Activated CD4-positive, alpha-beta T cell treated with anti-CD3 and anti-CD28 coated beads, Interleukin-2, amount 10 ng/mL, durations not matched to agents 7 days and 5 days (primary cell): ENCODE measurements at places on chromosomes 16 and 17.
A peak's percentile ranks its signal among the peaks of the same experiment; 100 is the strongest.

DNA sequence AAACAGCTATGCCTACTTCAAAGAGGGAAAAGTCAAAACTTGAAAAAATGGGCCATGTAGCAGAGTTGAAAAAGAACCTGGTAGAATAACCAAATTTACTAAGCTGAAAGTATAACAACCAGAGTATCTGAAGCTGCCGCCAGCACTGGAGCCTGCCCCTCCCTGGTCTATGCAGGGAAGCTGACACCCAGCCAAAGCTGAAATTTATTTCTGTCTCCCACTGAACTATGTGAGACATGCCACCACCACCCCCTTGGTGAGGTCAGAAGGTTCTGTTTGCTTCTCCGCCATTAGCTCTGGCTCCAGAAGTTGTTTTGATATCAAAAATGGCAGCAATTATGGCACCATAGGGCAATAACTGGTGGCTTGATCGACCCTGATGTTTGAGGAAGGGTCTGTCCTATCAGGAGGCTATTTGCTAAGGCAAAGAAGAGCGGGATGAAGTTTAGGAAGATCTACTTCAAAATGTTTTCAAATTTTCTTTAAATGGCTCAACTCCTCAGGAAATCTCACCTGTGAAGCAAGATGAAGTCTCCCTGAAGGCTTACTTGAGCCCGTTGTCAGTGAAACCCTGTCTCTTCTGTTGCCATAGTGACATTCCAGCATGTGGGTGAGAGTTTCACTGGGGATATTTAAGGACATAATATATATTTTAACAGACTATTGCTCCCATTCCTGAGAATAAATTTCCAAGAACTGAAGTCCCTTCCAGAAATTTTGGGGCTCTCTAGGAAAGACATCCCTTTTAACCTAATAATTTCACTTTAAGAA lies 122.0 kb downstream of the COPRS start:
- H3K36me3 ChIP-seq = no peaks in the 10 kb centered on the region
- no peaks in the 10 kb centered on the region for H3K4me1 ChIP-seq
- H3K4me3 ChIP-seq = no peak overlapping the region
- peaks cover 7% of the 10 kb centered on the region for H3K27me3 ChIP-seq
- no peak for DNase-seq
- no peak overlapping the region for H3K27ac ChIP-seq

- no peak overlapping the region for H3K27ac ChIP-seq
- H3K36me3 ChIP-seq = peaks cover 42% of the 10 kb centered on the region
- peaks cover 14% of the 10 kb centered on the region for H3K4me1 ChIP-seq
- DNase-seq = no peak
- H3K27me3 ChIP-seq = no peaks in the 10 kb centered on the region
- no peak overlapping the region for H3K4me3 ChIP-seq
Observed at GRCh38 chr17:1650731-1651558, 1.3 kb upstream of the RILP start.

GRCh38 chr17:38706505-38707216 lies 1.6 kb downstream of the MLLT6 start:
- H3K27ac ChIP-seq = peak overlapping the region; percentile 86
- peak overlapping the region; percentile 93 for H3K4me3 ChIP-seq
- H3K36me3 ChIP-seq = peaks cover 50% of the 10 kb centered on the region
- peaks cover 54% of the 10 kb centered on the region for H3K4me1 ChIP-seq
- DNase-seq = peak; percentile 28

- H3K27ac ChIP-seq = no peak overlapping the region
- no peaks in the 10 kb centered on the region for H3K27me3 ChIP-seq
- H3K36me3 ChIP-seq = no peaks in the 10 kb centered on the region
- no peak overlapping the region for H3K4me3 ChIP-seq
- no peak for DNase-seq
Observed at GRCh38 chr16:76614269-76614668, 337.1 kb downstream of the CNTNAP4 start.

DNA sequence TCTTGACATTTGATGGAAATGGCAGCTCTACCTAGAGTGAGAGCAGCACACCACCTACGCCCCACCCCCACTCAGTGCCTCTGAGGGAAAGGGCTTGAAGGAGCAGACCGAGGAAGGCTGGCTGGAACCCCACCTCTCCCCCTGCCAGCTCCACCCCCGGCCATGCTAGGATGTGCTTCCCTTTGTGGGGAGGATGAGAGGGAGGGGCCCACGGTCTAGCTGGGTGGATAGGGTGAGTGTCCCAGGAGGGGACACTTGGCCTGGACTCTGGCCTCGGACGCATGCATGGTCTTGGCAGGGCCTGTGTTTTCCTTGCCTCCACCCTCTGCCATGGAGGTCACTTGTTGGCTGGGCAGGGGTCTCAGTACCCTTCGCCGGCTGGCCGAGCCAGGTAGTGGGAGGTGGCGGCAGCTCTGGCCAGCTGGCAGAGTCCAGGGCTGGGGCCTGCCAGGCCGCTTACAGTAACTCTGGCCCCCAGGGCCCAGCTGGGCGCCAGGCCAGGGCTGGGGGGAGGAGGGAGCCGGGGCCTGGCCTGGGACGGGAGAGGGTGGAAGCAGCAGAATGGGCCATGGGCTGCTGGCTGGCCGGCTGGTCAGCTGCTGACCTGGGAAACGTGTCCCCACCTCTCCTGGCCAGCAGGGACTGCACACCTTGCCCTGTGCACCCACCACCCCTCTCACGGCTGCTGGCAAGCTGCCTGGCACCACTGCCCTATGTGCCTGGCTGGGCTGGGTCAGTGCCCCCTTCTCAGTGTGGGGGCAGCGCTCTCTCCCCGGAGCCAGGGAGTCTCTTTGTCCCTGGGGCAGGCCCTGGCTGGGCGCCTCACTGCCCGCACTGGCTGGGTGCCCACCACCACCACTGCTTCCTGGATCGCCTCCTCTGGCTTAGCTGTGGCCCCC lies 23.0 kb downstream of the RARA start:
- peak overlapping the region; percentile 71 for H3K27ac ChIP-seq
- peak; percentile 42 for DNase-seq
- H3K4me1 ChIP-seq = peaks cover 86% of the 10 kb centered on the region

GRCh38 chr16:27273330-27273669 lies 4.7 kb upstream of the NSMCE1 start:
- H3K27me3 ChIP-seq = no peaks in the 10 kb centered on the region
- no peak for DNase-seq
- peak overlapping the region; percentile 88 for H3K27ac ChIP-seq
- H3K4me3 ChIP-seq = peak overlapping the region; percentile 40
- peaks cover 9% of the 10 kb centered on the region for H3K36me3 ChIP-seq

DNA sequence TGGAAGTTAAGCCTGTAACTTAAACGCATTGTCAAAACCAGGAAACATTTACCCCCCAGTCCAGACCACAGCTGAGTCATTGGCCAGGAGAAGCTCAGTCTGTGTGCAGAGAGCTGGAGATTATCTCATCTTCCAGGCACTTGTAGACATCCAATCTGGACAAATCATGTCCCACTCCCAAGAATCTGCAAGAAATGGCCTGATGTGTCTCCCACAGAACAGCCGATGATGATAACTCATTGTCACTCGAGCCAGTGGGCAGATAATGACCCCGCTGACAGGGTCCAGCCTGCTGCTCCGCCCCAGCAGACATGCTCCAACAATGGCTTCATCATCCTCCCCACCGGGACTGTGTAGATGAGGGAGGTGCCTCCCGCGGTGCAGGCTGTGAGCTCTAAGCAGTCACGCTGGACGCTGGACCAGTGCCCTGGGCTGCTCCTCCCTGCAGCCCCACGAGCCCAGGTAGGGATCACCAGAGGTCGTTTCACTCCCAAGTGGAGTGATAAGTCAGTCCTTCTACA lies 322.5 kb downstream of the C16orf95 start:
- H3K27ac ChIP-seq = no peak overlapping the region
- peaks cover 9% of the 10 kb centered on the region for H3K27me3 ChIP-seq

DNA sequence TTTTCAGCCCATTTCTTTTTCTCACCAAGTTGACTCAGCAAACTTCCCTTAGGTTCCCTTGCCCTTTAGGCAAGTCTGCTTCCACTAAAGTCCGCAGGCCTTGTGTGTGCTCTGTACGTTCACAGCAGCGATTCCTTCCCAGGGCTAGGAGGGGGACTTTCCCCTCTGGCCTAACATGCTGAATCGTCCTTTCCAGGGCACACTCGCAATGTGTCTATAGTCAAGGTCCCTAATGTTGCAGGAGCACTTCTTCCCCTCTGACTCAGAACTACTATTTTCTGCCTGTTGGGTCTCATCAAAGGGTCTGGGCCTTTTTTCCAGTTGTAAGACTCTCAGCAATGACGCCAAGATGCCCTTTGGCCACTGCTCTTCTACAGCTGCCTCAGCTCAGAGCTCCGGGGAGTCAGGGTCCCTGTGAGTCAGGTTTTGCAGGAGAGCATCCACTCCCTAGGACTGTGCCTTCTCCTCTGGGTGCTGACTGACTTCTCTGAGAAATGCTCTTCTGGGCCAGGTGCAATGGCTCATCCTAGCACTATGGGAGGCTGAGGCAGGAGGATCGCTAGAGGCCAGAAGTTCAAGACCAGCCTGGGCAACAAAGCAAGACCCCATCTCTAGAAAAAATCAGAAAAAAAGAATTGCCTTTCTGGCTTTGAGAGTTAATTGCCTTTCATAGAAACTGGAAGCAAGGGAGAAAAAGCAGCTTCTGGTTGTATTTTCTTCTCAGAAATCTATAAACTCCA lies 64.4 kb upstream of the TBX2 start:
- no peak overlapping the region for H3K27ac ChIP-seq
- H3K4me3 ChIP-seq = no peak overlapping the region
- no peaks in the 10 kb centered on the region for H3K27me3 ChIP-seq
- no peak for DNase-seq
- H3K4me1 ChIP-seq = no peaks in the 10 kb centered on the region

DNA sequence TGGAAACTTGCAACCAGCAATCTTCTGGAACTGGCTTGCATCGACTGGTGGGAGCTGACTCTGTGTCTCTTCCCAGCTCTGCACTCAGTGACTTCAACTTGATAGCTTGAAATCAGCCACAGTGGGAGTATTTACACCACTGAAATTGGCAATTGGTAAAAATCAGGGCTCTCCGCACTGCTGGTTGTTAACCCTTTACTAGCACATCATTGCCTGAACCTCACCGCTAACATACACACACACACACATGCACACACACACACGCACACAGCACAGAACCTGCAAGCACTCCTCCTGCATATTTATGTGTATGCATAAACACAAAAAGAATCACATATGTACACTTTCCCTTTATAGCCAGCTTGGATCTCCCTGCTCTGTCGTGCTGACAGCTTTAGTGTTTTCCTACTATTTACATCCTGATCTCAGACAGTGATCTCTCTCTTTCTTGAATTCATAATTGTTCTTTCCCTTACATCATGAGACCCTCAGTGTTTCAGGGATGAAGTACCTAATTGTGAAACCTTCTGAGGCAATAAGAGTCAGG lies 7.9 kb upstream of the TMIGD1 start:
- H3K4me1 ChIP-seq = peaks cover 9% of the 10 kb centered on the region
- H3K27me3 ChIP-seq = no peaks in the 10 kb centered on the region
- no peaks in the 10 kb centered on the region for H3K36me3 ChIP-seq
- H3K4me3 ChIP-seq = no peak overlapping the region
- no peak overlapping the region for H3K27ac ChIP-seq

- H3K27ac ChIP-seq = no peak overlapping the region
- no peaks in the 10 kb centered on the region for H3K27me3 ChIP-seq
- H3K4me3 ChIP-seq = no peak overlapping the region
- peaks cover 13% of the 10 kb centered on the region for H3K36me3 ChIP-seq
- peaks cover 8% of the 10 kb centered on the region for H3K4me1 ChIP-seq
Observed at GRCh38 chr16:47469227-47469626, 8.1 kb downstream of the PHKB start.
